Coronary artery (tissue), 2 donors: ENCODE measurements at places on chromosomes 6 and 20.

- no peak for DNase-seq
These were observed 124.1 kb upstream of the THEMIS start for GRCh38 chr6:128024969-128025368.

GRCh38 chr20:64077094-64077493 is 2.2 kb downstream of the RGS19 start:
- no peak for DNase-seq

GRCh38 chr6:105596284-105596755 is 193.4 kb upstream of the PREP start:
- no peak for DNase-seq

GRCh38 chr20:37627060-37627766 is 66.6 kb upstream of the CTNNBL1 start:
- no peak for DNase-seq

GRCh38 chr6:25360621-25361020 is 81.4 kb downstream of the CARMIL1 start:
- DNase-seq: no peak

GRCh38 chr6:127146932-127147331 is 28.5 kb downstream of the RSPO3 start:
- no peak for DNase-seq

DNA sequence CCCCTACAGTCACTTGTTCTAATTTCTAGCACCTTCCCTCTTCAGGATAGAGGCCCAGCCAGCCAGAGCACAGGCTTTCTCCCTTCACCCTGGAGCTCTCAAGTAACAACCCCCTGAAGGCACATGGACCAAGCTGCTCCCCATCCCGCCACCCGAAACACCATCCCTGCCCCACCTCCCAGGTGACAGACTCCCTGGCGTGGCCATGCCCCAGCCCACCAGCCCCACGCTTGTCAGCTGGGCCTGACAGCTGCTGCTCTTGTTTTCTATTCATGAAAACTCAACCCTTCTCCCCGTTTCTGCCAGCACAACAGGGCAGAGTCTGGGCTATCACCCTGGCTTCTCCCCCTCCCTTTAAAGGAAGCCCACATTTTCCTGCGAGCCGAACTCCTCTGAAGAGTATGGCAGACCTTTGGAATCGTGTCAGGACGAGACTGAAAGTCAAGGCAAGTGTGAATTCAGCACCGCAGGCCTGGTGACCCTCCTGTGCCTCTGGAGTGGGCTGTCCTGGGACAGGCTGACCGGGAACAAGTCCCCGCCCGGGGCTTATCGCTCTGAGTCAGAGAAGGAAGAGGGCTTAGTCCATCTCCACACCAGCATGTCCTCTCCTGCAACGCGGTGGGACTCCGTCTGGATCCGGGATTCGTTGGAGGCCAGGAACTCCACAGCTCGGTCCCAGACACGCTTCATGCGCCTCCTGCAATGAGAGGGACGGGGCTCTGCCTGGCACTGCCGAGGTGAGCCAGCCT is 16.7 kb downstream of the LEMD2 start:
- DNase-seq: no peak

DNA sequence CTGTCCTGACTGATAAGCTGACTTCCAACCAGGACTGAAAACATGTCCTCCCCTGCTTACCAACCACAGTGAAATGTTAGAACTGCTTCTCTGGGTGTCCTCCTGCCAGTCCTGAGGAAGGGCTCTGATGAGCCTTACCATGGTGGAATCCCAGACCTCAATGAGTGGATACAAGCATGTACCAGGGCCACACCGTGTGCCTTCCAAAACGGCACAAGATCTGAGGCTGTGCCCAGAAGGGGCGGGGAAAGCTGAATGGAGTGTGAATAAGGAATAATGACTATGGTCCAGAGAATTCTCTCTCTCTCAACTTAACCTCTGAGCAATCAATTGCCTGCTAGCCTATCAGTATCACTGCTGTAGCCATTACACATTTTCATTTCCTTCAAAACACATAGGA is 51.7 kb downstream of the PDE10A start:
- DNase-seq: no peak

DNA sequence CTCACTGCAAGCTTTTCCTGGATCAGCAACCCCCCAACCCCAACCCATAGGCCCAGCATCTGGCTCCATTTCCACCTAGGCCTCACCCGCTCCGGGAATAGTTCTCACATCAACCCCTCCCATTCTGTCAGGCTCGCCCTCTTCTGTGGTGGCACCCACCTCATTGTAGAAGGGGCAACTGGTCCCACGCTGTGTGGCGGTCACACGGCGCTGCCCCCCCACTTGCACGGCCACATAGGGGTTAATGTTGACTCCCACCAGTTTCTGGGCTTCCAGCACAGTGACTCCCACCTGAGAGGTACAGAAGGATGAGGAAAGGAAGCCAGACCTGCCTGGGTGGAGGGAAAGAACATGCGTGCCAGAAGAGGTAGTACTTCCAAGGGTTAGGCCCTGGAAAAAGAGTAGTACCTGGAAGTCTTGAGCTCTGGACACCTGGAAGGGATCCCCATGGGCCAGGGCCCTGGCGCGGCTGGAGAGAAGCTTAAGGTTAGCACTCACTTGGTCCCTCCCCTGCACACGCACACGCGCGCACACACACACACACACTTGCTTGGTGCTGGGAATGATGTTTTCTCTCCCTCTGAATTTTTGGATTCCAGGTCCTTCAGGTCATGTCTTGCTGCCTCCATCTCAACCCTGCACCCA is 12.7 kb upstream of the SPAG4 start:
- DNase-seq: no peak

DNA sequence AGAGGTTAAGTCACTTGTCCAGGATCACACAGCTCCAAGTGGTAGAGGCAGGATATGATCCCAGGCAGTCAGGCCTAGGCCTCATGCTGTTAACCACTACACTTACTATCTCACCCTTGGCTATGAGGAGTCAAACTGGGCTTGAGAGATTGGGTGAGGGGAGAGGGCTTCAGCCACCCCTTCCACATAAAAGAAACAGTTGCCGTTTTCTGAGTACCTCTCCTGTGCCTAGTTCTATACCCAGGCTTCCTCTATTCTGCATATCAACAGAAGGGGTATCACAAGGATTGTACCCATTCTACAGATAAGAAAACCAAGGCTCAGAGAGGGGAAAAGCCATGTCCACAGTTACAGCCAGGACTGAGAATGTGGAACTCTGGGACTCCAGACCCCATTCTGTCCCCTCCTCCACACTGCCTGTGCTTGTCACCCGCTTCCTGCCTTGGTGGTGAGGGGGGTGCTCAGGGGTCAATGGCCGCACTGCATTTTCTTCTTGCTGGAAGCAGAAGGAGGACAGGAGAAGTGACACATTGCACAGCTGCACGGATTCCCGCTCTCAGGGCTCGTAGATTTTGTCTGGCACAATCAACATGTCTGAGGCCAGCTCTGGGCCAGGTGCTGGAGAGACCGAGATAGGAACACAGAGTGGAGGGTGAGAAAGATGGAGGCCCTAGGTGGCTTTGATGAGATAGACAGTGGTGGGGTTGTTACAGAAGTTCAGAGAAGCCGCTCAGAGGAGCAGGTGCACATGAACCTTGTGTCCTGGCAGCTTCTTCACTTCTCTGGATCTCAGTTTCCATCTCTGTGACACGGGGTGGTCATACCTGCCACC is 108.4 kb upstream of the PTPN1 start:
- no peak for DNase-seq

DNA sequence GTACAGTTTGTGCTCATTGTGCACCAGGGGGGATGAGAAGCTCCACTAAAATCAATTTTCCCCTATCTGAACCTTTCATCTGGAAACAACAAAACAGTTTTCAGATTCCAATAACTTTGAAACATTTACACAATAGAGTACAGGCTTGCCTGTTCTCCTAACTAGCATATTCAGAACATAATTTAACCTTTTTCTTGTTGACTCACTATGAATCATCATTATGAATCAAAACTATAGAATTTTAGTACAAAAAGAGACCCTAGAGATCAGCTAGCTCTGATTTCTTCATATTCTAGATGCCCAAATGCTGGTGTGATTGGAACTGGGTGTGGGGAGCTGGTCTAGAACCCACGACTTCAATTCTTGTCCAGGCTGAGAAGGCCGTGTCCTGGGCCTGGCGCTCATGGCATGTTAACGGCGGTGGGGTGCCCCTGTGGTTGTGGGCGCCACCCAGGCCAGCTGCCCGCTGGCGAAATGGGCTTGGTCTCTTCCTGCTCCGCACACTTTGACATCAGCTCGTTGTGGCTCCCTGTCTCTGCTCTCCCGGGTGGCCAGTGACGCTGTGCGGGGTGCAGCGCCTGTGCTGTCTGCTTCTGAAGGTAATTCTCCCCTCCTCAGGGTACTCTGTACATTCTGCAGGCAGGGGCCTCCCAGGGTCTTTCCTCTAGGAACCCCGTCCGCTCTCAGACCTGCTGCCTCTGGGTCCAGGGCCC is 29.9 kb upstream of the AGPAT4 start:
- DNase-seq: no peak

DNA sequence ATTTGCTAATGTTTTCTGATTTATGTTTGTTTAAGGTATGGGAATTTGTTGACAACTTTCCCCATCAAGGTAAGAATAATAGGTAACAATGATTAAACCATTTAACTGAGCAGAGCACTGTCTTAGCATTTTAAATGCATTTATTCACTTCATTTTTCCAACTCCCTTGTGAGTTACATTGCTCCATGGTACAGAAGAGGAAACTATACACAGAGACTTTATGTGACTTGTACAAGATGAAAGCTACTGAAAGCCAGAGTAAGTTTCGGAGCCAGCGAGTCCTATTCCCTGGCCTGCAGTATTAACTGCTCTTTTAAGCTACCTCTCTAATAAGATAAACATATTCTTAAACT is 708.8 kb downstream of the HDGFL1 start:
- DNase-seq: no peak

DNA sequence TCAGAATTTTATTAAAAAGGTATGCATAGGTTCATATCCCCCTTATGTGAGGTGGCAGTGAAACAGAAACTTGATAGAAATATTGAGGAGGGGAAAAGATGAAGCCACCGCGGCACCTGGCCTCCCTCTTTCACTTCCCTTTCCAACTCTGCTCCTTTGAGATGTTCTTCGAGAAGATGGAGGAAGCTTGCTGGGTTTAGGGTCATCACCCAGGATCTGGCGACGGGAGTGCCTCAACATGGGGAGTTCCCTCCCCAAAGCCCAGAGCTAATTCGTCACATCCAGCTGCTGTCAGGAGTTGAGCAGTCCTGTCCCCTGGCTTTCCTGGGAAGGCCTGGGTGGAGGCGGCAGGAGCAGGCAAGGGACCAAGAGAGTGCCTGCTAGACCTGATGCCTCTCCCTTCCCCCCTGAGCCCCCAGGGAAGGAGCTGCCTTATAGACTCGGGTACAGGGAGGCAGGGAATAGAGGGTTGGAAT is 29.1 kb downstream of the RREB1 start:
- no peak for DNase-seq

GRCh38 chr20:62048821-62049291 is 16.8 kb downstream of the TAF4 start:
- DNase-seq: no peak

DNA sequence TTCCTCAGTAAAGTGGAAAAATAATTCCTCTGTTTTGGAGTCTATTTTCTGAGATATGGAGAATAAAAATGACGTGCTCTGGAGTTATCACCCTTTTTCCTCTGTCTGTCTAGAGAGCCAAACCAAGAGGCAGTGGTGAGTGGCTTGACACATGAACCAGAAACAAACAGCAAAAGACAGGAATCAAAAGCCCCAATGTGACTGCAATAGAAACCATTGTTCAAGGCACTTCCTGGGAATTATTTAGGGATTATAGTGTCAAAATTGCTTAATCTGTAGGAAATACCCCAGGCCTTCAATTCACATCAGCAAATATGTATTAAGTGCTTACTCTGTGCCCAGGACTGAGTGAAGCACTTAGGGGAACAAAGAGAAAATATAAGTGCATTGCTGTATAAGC is 560.4 kb upstream of the JAG1 start:
- DNase-seq: no peak

- no peak for DNase-seq
These were observed 20.6 kb upstream of the QKI start for GRCh38 chr6:163393923-163394322.

DNA sequence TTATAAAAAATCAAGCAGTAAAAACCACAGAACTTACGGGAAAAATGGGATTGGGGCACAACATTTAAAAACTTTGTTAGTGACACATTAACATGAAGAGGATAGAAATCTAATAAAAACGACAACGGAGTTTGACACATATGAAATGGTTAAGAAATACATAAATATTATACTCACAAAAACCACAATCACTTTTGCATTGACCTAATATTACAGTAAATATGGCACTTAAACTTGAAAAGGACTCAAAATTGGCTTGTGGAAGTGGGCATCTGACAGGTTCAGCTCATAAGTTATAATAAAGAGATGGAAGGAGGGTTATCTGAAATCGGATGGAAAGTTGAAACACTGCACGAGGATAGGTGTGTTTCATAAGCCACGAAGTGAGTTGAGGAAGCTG is 523.7 kb downstream of the TFAP2B start:
- no peak for DNase-seq

DNA sequence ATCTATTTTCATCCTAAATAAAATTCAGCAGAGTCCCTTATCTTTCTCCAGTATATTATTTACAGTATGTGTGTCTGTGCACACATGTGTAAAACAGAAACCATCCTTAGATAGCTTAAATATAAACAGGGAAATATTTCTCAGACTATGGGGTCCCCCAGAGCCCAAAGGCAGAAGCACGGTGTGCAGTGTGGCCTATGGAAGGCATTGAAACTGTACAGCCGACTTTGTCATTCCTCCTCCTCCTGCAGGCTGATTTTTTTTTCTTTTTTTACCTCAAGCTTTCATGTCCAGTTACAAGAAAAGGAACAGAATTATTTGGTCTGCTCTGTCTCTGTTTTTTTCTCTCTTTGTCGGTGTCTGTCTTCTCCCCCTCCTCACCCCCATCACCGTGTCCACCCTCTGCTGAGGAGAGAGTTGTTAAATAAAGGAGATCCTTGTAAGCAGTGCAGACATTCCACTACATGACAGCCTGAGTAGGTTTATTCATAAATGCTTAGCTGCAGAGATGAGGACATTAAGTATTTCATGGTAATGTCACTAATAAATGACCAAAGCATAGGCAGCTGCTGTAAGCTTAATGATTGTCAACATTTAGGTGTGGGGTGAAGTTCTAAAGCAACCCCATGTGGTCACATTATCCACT is 31.8 kb upstream of the SLC35D3 start:
- no peak for DNase-seq

DNA sequence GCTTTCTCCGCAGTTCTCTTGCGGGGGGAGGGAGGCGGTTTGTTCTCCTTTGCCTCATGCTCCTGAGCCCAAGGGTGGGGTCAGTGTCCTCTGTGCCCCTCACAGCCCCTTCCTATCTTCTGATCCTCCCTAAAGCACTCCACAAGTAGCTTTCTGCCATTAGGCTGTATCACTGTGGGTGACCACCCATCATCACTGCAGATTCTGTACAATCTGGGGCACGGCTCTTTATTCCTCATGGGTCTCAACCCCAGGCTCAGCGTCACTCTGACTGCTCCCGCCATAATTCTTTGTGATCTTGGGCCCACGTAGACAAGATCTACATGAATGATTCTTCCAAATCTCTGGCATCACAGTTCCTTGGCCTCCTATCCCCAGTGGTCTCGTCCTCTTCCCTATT is 10.5 kb downstream of the NCR2 start:
- DNase-seq: no peak
